ENCODE measurements at places on chromosomes 5 and 9.

- no peak for DNase-seq
Observed at GRCh38 chr5:174724484-174725260, at the start of gene MSX2. Gene MSX2 (plus strand): TSS chr5:174724582. CDS start chr5:174724660, 78 bp downstream.

DNA sequence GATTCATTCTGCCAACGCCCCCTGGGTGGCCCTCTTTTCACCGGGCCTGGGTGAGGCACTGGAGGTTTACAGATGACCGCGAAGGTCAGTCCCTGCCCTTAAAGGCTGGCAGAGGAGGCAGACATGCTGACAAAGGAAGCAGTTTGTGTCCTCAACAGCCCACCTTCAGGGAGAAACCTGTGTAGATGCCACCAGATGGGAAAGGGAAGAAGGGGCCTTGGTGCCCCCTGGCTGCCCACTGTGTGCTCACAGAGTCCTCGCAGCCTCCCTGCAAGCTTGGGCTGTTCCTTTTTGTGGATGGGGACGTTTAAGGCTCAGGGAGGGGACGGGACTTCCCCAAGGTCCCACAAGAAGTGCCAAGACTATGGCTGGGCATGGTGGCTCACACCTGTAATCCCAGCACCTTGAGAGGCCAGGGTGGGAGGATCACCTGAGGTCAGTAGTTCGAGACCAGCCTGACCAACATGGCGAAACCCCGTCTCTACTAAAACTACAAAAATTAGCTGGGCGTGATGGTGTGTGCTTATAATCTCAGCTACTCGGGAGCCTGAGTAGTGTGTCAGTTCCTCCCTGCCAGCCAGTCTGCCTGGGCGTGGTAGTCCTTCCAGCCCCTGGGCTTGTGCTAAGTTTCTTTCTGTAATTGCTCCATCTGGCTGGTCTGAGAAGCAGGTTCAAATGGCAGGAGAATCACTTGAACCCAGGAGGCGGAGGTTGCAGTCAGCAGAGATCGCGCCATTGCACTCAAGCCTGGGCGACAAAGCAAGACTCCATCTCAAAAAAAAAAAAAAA, 36.2 kb downstream of the NEK6 start:
- no peak for DNase-seq

GRCh38 chr5:56813302-56813701, 2.0 kb upstream of the MAP3K1 start:
- DNase-seq: no peak

GRCh38 chr9:89677702-89678395, 73.0 kb downstream of the GADD45G start:
- DNase-seq: no peak

GRCh38 chr9:127129073-127129717, 6.8 kb upstream of the ANGPTL2 start:
- DNase-seq: no peak

GRCh38 chr5:176734756-176735342, 75.5 kb upstream of the UNC5A start:
- no peak for DNase-seq

- DNase-seq: no peak
Observed at GRCh38 chr9:90271707-90272106, 370.9 kb downstream of the DIRAS2 start.

DNA sequence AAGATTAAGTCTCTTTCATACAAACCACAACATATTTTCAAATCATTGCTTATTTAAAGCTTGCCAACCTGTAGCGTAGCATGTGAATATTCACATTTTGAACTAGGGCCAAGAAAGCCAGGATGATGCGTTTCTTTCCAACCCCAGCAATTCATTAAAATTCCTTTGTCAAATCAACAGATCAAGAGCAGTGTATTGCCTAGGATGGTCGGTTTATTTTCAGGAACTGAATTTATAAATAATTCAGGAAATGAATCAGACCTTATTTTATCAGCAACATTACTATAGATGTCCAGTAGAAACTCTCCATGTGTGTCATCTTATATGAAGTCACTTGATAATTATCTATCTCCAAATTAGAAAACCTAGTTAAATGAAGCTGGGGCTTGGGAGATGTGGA, 13.2 kb upstream of the AUH start:
- DNase-seq: no peak

DNA sequence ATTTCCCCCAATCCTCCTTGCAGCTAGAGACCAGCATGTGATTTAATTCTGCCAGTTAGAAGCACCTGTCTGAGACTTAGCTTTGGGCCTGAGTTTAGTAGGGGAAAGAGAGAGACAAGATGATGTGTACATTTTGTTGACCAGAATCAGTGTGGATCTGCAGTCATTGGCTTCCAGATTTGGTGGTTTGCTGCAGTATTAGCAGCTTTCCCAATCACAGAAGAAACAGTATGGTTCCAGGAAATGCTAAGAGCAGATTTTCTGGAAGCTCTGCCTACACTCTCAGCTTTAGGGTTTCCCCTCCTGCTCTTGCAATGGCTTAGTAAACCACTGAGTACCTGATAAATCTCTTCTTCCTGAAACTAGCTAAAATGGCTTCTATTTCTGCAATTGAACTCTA, 48.8 kb upstream of the FREM1 start:
- no peak for DNase-seq

GRCh38 chr5:111132076-111132475, 39.9 kb downstream of the WDR36 start:
- no peak for DNase-seq

GRCh38 chr9:128192601-128193371, 1.4 kb upstream of the CIZ1 start:
- DNase-seq: no peak

DNA sequence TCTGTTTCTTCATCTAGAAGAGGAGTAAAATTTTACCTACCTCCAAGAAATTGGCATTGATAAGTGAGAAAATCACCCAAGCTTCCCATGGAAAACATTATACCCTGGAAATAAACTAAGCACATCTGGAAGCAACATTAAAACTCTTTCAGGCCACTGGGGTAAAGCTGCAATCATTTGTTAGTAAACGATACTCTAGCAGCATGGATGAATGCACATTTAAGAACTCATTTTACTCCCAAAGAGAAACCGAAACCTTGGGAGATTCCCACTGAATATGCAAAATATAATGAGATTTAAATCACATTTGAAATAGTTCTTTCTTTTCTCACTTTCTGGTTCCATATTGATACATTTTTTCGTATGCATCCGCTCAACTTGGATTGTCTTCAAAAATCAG, 467.5 kb downstream of the EFNA5 start:
- DNase-seq: no peak

DNA sequence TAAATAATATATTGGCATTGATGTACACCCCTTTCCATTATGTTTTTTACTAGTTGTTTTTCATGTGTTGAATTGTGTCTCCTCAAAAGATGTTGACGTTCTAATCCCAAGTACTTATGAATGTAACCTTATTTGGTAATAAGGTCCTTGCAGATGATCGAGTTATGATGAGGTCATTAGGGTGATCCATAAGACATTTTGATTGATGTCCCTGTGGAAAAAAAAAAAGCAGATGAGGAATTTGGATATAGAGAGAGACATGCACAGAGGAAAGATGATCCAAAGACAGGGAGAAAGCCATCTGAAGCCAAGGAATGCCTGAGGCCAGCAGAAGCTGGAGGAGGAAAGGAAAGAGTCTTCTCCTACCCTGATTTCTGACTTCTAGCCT, 632.7 kb downstream of the TLR4 start:
- DNase-seq: no peak

- no peak for DNase-seq
Observed at GRCh38 chr9:81604306-81605169, 84.8 kb downstream of the TLE1 start.

- DNase-seq: no peak
Observed at GRCh38 chr9:104279535-104280177, 185.5 kb downstream of the SMC2 start.

DNA sequence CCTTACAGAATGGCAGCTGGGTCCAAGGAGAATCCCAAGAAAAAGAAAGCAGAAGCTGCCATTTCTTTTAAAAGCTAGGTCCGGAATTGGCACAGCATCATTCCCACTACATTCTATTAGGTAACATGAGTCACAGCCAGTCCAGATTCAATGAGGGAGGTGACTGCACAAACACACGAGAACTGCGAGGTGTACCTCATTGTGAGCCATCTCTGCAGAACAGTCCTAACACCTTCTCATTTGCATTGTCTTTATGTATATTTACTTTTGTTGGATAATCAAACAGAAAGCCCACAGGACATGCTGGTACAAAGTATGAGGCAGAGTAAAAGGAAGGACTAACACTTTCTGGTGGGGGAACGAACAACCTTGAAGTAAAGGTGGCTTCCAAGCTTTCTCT, 14.6 kb upstream of the HABP4 start:
- no peak for DNase-seq

DNA sequence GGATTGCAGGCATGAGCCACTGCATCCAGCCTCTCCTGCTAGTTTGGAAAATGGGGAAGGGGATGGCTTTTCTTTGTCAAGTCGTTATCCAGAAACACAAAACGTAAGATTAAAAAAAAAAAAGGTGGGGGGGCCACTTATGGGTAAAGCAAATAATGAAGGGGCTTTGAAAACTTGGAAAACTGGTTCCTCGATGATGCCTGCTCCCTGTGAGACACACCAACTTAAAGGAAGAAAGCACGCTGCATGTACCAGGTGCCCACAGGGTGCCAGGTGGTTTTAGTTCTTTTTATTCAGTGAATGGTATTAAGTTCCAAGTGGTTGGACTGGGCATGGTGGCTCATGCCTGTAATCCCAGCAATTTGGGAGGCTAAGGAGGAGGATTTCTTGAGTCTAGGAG, 170.1 kb downstream of the GOLPH3 start:
- no peak for DNase-seq

DNA sequence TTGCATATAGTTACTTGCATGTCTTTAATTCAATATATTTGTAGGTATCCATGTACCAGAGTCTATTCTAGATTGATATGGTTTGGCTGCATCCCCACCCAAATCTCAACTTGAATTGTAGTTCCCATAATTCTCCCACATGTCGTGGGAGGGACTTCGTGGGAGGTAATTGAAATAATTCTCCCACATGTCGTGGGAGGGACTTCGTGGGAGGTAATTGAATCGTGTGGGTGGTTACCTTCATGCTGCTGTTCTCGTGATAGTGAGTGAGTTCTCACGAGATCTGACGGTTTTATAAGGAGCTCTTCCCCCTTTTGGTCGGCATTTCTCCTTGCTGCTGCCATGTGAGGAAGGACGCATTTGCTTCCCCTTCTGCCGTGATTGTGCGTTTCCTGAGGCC, 16.5 kb downstream of the FBXL7 start:
- DNase-seq: no peak

GRCh38 chr9:87189006-87189405, 241.7 kb upstream of the GAS1 start:
- no peak for DNase-seq

DNA sequence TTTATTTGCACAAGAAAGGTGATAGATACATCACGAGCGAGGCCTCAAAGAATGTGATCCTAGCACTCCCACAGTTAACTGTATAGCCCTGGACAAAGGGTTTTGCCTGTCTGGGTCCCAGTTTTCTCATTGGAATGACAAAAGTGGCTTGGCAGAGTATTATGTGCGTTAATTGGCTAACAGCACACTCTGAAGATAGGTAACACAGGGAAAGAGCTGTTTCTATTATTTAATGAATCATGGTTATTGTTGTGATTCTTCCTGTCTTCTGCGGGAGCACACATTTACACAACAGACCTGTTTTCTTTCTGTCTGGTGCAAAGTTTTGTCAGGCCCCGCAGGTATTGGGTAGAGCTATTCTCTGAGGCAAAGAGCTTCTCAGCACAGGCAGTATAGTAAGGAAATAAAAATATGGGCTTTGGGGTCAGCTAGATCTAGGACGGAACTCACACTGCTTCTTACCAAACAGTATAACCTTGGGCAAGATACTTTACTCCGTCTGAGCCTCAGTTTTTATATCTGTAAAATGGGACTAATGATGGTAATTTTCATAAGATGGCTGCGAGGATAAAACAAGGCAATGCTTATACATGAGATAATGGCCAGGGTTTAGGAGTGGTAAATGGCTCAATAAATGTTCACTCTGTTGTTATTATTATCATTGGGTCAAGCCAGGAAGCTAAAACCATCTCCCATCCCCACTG, 78.9 kb downstream of the PLAC8L1 start:
- no peak for DNase-seq
